Sigmoid colon (tissue), 7 donors: ENCODE measurements at places on chromosomes 12 and 14. TPM values are rescaled to one million over a fixed set of nuclear protein-coding genes. Genes with fewer than 3 reads are reported as not detected.

- no peak for DNase-seq
Observed at GRCh38 chr12:49094160-49094974, at the start of gene DHH. Gene DHH, minus strand, starts transcription at chr12:49094801. Its CDS starts 289 bp downstream, at chr12:49094512.

DNA sequence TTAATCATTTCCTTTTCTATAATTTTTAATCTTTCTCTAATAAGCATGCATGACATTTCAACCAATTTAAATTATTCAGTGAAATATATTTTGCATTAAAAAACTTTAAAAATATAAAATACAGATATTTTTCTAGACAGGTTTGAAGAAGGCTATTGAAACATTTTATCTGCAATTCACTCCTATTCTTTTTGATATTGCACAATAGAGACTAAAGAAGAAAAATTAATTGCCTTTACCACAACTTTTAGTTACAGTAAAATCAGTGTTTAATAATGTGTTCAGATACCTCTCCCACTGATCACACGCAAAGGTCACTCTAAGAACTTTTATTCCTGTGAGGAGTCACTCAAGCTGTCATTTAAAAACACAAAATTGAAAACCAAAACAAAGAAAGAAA, 1416.7 kb downstream of the FSCB start:
- DNase-seq: no peak

OR4E1 gene
- not detected for total RNA-seq

C1S gene
- 486 TPM for total RNA-seq

- DNase-seq: no peak
Observed at GRCh38 chr12:15355766-15356165, 33.5 kb downstream of the PTPRO start.

GRCh38 chr12:2264651-2265232, 212.0 kb downstream of the CACNA1C start:
- no peak for DNase-seq

DNA sequence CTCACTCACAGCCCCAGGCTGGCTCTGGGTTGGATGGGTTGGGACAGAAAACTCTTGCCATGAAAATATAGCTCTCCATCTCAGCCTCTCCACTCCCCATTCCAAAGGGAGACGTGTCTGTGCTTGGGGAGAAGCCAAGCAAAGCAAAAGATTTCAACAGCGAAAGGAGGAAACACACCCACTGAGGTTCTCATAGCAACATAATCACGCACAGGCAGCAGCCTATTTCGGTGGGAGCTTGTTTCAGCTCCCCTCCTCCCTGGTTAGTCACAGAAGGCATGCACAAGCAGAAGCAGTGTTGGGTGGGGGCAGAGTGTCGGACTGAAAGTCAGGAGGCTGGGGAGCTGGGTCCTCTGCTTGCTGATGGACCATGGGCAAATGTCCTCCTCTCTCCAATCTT, 1.9 kb upstream of the PRMT8 start:
- no peak for DNase-seq

GRCh38 chr12:15116086-15116485, 105.1 kb downstream of the RERG start:
- DNase-seq: peak; percentile 70

DNA sequence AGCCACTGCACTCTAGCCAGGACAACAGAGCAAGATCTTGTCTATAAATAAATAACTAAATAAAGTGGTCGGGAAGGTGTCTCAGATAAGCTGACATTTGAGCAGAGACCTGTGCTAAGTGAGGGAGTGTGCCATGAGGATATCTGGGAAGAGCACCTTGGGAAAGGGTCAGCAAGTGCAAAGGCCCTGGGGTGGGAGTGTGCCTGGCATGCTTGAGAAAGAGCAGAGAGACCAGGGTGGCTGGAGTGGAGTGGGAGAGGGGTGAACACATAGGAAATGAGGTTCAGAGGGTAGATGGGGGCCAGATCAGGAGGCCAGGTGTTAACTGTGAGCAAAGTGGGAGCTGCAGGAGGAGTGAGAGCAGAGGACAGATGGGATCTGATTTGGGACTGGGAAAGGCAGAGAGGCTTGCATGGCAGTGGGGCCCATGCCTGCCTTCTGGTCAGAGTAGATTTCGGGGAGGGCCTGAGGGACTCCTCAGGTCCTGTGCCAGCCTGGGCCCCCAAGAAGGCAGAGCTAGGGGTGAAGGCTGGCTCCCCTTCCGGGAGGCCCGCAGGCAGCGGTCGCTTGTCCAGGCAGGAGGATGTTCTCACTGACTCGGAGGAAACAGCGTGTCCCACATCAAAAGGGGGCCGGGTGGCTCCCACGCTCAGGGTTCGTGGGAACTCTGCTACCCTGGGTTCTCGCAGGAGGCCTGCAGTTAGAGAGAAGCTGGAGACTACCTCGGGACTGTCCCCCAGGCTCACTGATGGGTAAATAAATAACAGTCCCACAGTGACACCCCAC, 32.6 kb downstream of the DTX1 start:
- no peak for DNase-seq

GRCh38 chr14:99245564-99246511, 26.2 kb downstream of the BCL11B start:
- DNase-seq: peak; percentile 50

DNA sequence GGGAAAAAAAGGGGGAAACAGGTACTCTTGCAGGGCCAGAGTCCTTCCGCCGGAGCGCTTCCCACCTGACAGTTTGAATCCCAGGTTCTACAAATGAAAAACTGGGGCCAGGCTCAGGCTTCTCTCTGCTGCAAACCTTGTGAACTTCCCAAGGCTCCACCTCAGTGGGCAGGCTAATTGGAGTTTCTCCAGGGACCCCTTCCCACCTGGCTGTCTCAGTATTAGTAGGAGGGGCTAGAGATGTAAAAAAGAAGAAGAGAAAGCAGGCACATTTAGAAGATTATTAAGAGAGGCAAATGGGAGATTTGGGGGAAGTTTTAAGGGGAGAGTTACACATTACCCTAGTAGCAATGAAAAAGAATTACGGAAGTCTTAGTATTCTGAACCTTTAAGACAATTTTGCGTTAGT, 20.0 kb upstream of the CLEC2D start:
- DNase-seq: no peak

DNA sequence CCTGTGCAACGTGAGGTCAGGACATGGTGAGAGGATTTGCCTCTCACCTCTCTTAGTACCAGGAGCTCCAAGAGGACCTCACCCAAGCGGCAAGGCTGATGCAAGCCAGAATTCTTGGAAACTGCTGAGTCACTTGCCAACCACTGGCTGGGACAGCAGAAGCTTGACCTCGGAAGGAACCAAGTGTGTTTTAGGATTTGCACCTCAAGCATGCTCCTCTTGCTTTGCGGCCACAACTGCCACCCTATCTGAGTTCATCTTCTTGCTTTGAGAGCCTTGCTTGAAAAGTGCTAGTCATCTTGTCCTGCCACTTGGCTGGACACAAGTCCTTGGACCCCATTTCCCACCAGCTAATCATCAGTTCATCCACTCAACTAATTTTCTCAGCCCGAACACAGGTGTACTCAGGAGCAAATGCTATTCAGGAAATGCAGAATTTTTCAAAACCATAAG, 195.8 kb downstream of the SLC25A21 start:
- DNase-seq: no peak

- DNase-seq: peak; percentile 48
Observed at GRCh38 chr12:6093764-6094163, 30.7 kb downstream of the VWF start.

DNA sequence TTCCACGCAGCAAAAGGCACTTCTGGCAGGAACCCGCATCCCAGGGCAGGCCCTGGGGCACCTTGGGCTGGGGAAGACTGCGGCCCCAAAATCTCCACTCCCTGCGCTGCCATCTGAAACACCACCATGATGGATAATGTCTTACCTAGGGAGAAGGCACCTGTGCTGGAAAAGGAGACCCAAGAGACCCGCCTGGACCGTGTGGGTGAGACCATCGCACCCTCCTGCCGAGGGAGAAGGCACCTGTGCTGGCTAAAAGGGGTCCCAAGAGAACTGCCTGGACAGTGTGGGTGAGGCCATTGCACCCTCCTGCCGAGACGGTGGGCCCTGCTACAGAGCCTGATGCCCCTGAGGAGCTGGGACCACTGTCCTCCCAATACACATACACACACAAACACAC, 24.8 kb upstream of the INF2 start:
- no peak for DNase-seq

PLEKHD1 gene
- under 0.01 TPM for total RNA-seq

DNA sequence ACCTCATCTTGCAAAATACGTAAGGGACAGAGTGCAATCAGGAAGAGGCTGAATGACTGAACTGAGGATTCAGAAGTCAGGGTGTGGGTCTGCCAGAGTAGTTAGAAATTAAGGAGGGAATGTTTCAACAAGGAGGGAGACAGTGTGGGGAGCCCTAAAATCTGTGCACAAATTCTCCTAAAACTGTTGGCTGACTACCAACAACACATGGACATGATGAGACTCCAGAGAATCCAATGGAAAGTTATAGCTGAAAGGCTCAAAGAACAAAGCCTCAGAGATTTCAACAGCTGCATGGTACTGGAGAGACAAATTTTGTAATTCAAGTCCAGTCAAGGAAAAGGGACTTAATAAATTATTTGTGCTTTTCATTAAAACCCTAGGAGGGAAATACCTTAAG, 36.1 kb upstream of the NEDD1 start:
- no peak for DNase-seq

OR4E2 gene
- not detected for total RNA-seq

GRCh38 chr12:118361092-118361404, 11.7 kb downstream of the TAOK3 start:
- no peak for DNase-seq

LRP6 gene
- total RNA-seq: 40.3 TPM

LPAR5 gene
- 1.5 TPM for total RNA-seq
